ENCODE measurements at places on chromosomes 7 and 10.
A peak's percentile ranks its signal among the peaks of the same experiment; 100 is the strongest.

DNA sequence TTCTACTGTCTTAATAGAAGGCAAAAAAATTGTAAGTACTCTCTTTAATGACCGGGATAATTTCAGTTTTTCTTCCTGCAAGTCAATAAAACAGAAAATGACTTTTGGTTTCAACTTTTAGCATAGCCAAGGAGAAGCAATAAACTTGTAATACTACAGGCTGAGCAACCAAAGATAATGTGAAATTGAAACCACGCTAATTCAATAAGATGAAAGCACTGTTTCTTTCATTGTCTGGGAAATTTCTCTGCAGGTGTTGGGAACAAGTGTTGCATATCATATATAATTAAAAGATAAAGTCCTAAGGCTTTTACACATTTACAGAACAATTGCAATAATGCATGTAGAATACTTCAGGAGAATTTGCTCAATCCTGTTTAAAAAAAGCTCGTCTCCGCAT lies 462.3 kb downstream of the PAXIP1 start:
- DNase-seq: no peak

DNA sequence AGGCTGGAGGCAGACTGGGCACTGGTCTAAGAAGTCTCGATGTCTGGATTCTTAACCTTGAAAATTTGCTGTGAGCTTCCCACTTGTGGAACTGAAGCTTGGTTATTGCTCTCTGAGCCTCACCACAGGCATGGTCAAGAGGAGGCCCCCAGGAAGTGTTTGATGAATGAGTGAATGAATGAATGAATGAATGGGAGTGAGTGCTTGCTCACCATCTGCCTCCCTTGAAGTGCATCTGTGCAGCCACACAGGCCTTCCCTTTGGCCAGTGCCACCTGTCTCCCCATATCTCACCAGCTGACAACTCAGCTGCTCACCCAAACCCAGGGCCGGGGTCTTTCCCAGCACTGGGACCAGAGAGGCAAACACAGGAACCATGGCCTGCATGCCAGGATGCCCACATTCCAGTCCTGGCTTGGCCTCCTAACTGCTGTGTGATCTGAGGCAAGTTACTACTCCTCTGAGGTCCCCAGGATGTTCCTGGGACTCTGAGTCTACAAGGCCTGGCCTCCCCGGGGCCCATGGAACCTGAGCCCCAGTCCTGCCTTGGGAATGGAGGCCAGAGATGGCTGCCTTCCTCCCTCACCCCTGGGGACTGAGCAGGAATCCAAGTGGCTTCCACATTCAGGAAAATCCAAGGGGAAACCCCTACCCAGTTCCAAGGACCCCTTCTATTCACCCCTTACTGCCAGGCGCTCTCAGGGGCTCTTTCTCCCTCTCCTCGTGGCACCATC lies 51.4 kb upstream of the SLC29A3 start:
- no peak for DNase-seq

GRCh38 chr10:62627983-62628382 lies 176.5 kb upstream of the ADO start:
- no peak for DNase-seq

- DNase-seq: no peak
Observed at GRCh38 chr10:117163954-117164548, 26.0 kb upstream of the VAX1 start.

DNA sequence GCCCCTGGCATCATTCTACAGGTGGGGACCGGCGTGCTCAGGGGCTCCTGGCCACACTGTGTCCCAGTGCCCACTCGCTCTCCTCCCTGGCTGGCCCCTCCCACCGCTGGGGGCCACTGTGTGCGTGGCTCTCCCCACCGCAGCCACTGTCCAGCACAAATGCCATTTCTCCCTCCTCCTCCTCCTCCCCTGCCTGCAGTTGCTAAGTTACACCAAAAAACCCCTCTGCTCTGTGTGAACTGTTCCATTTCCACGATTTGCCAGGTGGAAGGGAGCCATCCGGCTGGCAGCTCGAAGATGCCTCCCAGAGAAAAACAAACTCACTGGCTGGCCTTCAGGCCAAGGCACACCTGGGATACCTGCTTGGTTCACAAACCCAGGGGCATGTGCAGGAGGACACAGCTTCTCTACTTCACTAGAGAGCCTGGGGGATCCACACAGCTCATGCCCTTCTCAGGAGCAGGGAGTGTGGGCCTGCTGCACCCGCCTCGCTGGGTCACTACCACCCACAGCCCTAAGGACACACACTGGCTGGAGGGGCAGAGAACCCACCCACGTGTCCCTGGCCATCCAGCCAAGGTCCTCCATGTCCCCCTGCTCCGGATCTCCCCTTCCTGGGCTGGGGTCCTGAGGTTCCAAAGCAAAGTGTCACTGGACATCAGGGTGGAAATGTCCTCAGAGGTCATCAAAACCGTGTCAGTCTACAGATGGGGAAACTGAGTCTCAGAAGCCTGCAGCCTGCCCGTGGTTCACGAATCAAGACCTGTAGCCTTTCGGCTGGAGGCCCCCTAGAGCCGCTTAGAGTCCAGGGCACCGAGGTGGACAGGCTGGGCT lies 1.7 kb downstream of the RASGEF1A start:
- no peak for DNase-seq

DNA sequence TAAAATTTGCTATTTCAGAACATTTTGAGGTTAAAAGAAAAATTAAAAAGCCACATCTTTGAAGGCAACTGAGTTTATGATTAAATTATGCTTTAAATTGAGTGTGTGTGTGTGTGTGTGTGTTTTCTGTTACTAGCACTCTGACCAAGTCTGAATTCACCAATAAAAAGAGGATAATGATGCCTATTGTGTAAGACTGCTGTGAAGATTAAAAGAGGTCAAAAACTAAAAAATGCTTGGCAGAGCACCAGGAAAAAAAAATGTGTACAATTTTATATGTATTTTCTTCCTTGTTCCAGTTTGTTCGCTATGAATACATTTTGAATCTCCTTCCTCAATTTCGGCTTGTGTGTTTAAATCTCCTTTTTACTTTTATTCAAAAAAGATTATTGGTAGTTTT lies 316.6 kb upstream of the MAGI2 start:
- DNase-seq: no peak

- no peak for DNase-seq
Observed at GRCh38 chr10:63866747-63867140, 345.5 kb downstream of the REEP3 start.

GRCh38 chr10:49791100-49791499 lies 29.0 kb upstream of the OGDHL start:
- DNase-seq: no peak

- DNase-seq: peak; percentile 20
Observed at GRCh38 chr7:19352305-19352695, 207.1 kb upstream of the FERD3L start.

DNA sequence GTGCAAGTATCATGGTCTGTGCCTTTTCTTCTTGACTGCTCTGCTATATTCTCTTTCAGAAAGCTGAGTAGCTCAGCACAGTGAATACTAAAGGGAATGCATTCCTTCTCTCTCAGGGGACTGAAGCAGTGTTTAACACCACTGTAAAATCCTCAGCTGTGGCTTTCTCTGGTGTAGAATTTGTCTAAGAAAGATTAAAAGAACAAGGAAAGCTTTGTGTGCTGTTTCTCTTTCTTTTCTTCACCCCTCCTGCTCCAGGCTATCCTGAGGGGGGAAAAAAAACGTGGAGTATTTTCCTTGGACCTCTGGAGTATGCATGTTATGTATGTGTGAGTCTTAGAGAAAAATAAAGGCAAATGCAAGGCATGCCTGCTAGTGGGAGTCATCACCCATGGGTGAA lies 383.9 kb downstream of the AUTS2 start:
- no peak for DNase-seq

- DNase-seq: no peak
Observed at GRCh38 chr7:95470452-95470851, 15.3 kb upstream of the ASB4 start.

- DNase-seq: no peak
Observed at GRCh38 chr7:84336766-84337165, 142.2 kb upstream of the SEMA3A start.

DNA sequence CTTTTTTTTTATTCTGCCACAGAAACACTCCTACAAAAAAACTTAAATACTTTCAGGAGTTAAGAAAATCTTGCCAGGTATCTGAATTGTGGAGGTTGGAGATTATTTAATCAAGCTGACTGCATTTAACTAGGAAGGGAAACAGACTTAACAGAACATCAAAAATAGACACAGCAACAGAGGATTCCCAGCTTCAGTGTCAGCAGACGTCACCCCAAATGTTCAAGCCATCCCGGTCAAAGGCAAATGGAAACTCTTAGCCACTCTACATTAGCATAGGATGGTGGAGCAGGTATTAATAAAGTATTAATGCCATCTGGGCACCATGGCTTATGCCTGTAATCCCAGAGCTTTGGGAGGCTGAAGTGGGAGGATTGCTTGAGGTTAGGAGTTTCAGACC lies 139.7 kb upstream of the SVIL start:
- no peak for DNase-seq

- no peak for DNase-seq
Observed at GRCh38 chr10:47184724-47185330, 115.2 kb upstream of the GDF10 start.

DNA sequence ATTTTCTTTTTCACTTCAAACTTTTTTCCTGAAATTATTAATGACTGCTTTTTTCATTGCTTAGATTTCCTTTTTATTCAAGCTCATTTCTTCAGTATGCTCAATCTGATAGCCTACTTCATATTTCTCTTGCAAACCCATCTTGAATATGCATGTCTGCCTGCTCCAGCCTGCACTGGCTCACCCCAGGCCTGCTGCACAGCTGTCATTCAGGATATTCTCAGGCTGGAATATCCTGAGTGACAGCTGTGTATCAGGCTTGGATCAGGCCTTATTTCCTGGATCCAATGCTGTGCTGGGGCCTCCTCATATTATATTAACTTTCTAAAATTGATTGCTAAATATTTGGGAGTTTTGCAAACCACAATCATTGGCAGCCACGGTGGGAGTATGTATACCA lies 120.2 kb upstream of the TNS3 start:
- no peak for DNase-seq

GRCh38 chr7:158329686-158330085 lies 257.9 kb downstream of the PTPRN2 start:
- no peak for DNase-seq

DNA sequence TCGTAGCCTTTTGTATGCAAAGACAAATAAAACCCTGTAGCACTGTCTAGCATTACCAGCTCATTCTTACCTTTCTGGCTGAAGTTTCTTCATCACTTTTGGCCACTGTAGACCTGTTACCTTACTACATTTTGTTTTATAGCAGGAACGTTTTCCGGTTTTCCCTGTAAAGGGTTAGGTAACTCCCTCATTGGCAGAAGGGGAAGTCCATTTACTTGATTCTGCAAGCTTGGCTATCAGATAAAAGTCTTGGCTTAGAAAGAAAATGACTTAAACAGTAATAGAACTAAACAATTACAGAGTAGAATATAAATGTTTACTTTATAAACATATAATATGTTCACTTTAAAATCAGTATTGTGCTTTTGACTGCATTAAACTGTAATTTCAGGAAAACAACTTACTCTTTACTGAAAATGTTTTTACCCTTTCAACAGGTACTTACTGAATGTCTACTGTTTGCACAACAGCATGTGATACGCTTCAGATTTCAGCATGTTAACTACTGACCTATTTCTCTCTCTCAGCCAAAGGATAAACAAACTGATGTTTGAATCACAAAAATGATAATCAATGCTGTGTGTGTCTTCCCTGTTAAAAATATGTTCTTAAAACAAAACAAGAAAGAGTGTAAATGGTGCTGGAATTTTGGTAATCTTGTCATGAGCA lies 67.1 kb downstream of the OTUD1 start:
- DNase-seq: no peak

- DNase-seq: no peak
Observed at GRCh38 chr7:150951181-150951520, 27.0 kb downstream of the KCNH2 start.

DNA sequence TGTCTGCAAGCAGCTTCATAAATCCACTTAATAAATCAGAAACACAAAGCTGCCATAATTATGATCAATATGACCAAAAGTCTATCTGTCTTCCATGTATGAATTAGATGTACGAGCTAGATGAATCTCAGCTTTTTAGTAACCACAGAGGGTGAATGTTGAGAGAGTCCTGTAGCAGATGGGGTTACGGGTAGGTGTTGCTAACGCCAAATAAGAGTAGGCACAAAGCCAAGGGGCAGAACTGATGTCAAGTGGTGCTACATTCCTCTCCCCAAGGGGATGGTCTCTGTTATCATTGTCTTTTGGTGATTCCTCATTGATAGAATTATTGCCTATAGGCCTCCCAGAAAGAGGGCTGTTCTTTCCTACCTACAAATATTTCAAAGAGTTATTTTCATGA lies 257.8 kb downstream of the PCLO start:
- no peak for DNase-seq

- DNase-seq: no peak
Observed at GRCh38 chr7:51456-52068, 140.8 kb upstream of the FAM20C start.

- DNase-seq: no peak
Observed at GRCh38 chr7:133845005-133845404, 282.1 kb upstream of the LRGUK start.

DNA sequence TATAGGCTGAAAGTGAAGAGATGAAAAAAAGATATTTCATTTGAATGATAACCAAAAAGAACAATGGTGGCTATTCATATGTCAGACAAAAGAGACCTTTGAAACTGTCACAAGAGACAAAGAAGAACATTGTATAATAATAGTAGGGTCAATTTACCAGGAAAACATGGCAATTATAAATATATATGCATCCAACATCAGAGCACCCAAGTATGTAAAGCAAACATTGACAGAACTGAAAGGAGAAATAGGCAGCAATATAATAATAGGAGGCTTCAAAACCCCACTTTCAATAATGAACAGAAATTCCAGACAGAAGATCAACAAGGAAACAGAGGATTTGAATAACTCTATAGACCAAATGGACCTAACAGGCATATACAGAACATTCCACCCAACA lies 876.2 kb downstream of the GRID1 start:
- no peak for DNase-seq

GRCh38 chr10:2791774-2792443 lies 275.4 kb upstream of the PFKP start:
- DNase-seq: no peak

- DNase-seq: no peak
Observed at GRCh38 chr7:144414815-144415214, 11.3 kb upstream of the NOBOX start.

DNA sequence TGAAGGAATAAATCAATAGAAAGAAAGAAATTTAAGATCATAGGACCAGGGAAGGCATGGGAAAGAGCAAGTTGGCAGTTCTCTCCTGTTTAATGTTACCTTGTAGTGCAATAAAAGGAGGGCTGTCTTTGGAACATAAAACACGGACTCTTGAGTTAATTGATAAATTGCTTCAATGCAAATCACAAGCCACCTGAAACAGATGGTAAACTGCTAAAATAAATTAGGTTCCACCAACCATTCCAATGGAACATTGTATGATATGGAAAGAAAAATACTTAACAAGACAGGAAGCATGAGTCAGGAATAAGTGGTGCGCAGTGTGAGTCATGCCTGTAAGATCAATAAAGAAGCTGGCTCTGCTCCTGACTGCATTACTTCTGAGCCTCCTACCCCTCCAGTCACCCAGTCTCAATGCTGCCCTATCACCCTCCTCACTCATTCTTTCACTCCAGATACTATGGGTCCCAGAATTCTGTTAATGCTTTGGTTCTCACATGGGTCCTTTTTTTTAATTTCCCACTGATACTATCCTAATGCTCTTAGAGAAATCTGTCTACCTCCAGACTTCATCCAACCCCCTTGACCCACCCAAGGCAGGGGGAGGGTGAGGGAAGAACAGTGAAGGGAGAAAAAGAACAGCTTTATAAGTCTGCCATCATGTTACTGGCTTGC lies 78.9 kb downstream of the LRRC17 start:
- DNase-seq: peak; percentile 78

GRCh38 chr10:11758527-11759236 lies 16.5 kb downstream of the ECHDC3 start:
- no peak for DNase-seq

Data from HS-5 (cell line).